Aortic smooth muscle cell (primary cell): ENCODE measurements at places on chromosomes 3 and 15. TPM values are rescaled to one million over a fixed set of nuclear protein-coding genes. Genes with fewer than 3 reads are reported as not detected.

PRRT3 gene
- 2.5 and 2.6 TPM in 2 replicates for total RNA-seq

DRD3 gene
- not detected in 2 replicates for total RNA-seq

SNRPN gene
- total RNA-seq: 160 and 171 TPM in 2 replicates

TMEM207 gene
- total RNA-seq: not detected in 2 replicates

MKRN2OS gene
- total RNA-seq: not detected in 2 replicates

P2RY1 gene
- 1.2 and 1.7 TPM in 2 replicates for total RNA-seq

GOLGA6L7 gene
- not detected in 2 replicates for total RNA-seq

FBXW12 gene
- not detected in 2 replicates for total RNA-seq

NPAP1 gene
- total RNA-seq: not detected in 2 replicates
